ENCODE measurements at places on chromosomes 13 and 19. TPM values are rescaled to one million over a fixed set of nuclear protein-coding genes. Genes with fewer than 3 reads are reported as not detected.

TTYH1 gene
- total RNA-seq: 3.6 TPM

GRCh38 chr19:50843701-50844221, 10.4 kb upstream of the KLK15 start:
- DNase-seq: no peak

DACH1 gene
- 4.3 TPM for total RNA-seq

TMEM238 gene
- total RNA-seq: 0.18 TPM

GRCh38 chr19:18807861-18808331, 16.8 kb upstream of the COMP start:
- peak; percentile 94 for DNase-seq

DNA sequence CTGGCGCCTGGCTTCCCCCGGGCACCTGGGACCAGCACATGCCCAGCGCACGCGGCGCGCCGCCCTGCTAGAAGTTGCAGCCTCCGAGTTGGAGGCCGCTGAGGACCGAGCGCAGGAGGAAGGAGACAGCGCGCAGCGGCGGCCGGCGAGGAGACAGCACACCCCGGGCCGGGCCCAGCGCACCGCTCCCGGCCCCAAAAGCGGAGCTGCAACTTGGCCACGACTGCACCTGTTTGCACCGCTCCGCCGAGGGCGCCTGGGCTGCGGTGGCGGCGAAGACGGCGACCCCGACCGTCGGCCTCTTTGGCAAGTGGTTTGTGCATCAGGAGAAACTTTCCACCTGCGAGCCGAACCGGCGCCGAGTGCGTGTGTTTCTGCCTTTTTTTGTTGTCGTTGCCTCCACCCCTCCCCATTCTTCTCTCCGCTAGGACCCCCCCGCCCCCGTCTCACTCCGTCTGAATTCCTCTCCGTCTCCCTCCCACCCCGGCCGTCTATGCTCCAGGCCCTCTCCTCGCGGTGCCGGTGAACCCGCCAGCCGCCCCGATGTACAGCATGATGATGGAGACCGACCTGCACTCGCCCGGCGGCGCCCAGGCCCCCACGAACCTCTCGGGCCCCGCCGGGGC, at the start of gene SOX1:
Gene SOX1 (plus strand): TSS at position 34 of the 626 bp plus-strand sequence. CDS start 510 bp downstream, at position 544.
- DNase-seq: peak; percentile 34

DNA sequence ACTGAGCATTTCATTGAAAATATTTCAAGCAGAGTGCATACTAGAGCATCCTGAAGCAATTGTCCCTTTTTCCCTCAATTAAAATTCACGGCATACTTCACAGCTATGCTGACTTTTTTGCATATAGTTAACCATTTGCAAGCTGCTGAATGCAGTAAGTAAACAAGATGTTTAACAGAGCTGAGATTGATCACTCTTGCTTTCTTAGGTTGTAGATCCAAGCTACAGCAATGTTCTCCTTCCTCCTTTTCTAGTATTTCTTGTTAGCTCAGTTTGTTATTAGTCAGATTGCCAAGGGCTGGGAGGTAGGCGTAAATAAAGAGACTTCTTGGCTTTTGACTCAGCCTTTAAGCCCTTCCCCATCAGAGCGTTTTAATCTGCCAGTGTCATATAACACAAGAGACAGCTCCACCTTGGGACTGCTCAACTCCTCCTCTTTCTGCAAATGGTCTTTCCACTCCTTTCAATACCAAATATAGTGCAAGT, at the start of gene SLITRK6:
Gene SLITRK6 (minus strand): TSS at position 323 of the 486 bp plus-strand sequence. CDS start 2,911 bp downstream, outside the sequence.
- peak; percentile 92 for DNase-seq

- DNase-seq: no peak
These were observed 39.9 kb upstream of the CEACAM8 start for GRCh38 chr19:42634409-42635232.

- DNase-seq: no peak
These were observed 50.1 kb downstream of the NLRP12 start for GRCh38 chr19:53773999-53774398.

- DNase-seq: no peak
These were observed 1545.1 kb upstream of the PCDH20 start for GRCh38 chr13:62960723-62961122.

GRCh38 chr13:113785051-113786010, 26.3 kb downstream of the TMEM255B start:
- no peak for DNase-seq

DNA sequence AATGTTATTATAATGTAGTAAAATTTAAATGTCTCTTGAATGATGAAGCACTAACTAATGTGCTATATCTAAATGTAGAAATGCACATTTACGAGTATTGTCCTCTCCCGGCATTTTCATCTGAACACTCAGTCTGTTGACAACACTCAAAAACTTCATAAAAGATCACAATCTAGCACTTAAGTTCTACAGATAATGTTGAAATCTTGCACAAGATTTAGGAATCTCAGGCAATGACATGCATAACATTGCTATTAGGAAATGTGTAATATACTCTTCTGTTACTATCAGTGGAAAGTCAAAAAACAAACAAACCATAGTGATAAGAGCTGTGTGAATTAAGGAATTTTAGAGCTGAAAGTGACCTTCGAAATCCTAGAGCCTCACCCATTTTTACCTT, 37.5 kb upstream of the XPO4 start:
- DNase-seq: no peak

DNA sequence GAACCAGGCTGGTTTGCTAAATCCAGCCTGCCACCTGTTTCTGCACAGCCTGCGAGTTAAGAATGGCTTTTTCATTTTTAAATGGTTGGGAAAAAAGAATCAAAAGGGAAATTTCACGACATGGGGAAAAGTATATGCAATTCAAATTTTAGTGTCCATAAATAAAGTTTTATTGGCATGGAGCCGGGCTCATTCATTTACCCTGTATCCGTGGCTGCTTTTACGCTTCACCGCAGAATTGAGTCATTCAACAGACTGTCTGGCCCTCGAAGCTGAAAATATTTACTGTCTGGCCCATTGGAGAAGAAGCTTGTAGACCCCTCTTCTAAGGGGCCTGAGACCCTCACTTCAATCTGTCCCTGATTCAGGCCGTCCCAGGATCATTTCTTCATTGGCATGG, 26.1 kb downstream of the IER2 start:
- DNase-seq: no peak

DNA sequence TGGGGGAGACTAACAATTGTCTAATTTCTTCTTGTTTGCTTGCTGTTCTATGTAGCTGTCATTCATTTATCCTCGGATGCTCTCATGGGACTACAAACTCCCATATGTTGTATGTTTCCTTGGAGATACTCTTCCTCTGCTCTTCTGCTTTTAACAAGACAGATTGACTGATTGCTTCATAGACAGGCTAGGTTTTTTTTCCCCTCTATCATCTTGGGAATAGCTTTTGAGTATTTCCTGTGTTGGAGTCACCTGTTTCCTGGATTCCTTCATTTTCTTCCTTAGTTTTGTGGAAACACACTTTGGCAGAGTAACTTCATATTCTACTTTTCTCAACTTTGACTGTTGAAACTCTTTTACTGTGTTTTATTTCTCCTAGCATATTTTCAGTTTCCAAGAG, 27.6 kb downstream of the EDNRB start:
- DNase-seq: no peak

GRCh38 chr19:7694499-7694898, 7.4 kb downstream of the FCER2 start:
- no peak for DNase-seq

DNA sequence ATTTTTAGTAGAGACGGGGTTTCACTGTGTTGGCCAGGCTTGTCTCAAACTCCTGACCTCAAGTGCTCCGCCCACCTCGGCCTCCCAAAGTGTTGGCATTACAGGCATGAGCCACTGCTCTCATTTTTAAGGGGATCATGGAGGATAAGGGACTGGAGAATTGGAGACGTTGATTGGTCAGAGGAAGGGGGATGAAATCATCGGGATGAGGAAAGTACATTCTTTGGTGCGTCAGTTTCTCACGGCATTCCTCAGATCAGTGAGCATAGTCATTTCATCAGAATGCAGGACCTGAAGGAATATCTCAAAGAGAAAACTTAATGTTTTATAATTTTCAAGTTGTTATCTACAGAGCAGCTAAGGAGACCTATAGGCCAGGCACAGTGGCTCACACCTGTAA, 14.0 kb downstream of the ZNF114 start:
- DNase-seq: no peak

KCNRG gene
- total RNA-seq: 2.1 TPM

DNA sequence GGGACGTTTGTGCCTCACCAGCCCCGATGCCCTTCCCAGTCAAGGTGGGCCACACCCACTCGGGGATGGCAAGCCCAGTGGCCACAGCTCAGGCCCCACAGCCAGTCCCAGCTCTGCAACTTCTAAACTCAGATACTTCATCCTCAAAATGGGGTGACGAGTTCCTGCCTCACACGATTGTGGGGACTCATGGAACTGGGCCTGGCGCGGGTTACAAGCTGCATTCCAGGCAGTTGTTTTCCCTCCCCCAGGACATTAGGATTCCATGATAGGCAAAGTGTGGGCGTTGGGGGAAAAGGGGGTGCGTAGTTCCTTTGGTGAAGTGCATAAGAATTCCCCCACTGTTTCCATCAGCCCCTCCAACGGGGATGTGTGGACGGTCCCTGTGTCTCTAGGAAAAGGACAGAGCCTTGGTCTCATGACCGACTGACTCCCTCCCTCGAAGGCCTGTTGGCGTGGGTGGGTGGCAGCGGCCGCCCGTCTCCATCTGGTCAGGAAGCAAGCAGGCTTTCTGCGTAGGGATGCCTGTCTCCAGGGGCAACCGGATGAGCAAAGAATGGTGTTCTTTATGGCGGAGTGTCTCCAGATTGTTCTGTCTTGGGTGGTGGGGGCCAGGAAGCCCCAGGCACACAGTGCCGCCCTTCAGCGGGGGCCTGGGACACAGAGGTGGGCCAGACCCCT, 21.1 kb upstream of the NPAS1 start:
- DNase-seq: no peak

DNA sequence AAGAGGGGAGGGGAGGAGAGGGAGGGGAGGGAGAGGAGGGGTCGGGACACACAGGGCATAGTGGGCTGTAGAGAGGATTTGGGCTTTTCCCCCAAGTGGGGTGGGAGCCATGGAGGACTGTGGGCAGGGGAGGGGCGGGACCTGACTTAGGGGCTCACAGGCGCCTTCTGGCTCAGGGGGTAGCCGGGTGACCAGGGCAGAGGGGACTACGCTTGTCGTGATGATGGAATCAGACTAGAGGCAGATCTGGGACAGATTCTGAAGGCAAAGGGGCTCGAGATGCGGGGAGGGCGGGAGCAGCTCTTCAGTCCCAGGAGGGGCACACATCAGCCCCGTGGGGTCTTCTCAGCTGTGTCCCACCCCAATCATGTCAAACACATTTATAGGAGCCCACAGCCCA, 13.5 kb downstream of the NDUFA11 start:
- no peak for DNase-seq

RPS19 gene
- total RNA-seq: 4,411 TPM

- DNase-seq: peak; percentile 32
These were observed 60.4 kb downstream of the WDFY2 start for GRCh38 chr13:51644654-51645053.

WDR62 gene
- total RNA-seq: 2.1 TPM

- no peak for DNase-seq
These were observed 7.6 kb upstream of the KANK2 start for GRCh38 chr19:11204943-11205349.

CARD8 gene
- total RNA-seq: 33.2 TPM

GRCh38 chr19:7663706-7664105, 5.1 kb upstream of the RETN start:
- DNase-seq: peak; percentile 30

DNA sequence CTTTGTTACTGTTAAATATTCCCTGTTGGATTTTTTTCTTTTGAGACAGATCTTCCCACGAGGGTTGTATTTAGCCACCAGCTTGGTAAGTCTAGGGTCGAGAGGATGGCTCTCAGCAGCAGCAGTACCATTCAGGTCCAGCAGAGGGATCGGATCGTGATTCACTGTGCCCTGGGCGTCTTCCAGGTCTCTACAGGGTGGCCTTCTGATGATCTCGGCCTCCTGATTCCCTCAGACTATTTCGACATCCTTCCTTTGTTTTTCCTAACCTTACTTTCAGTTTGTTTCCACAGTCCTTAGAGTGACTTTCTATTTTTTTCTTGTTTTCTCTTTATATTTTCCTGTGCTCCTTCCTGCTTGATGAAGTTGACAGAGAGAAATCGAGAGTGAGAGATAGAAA, 1436.9 kb downstream of the UQCRFS1 start:
- no peak for DNase-seq

- DNase-seq: no peak
These were observed 14.9 kb upstream of the GRTP1 start for GRCh38 chr13:113378825-113379224.

GRCh38 chr19:28316464-28316863, 896.5 kb downstream of the UQCRFS1 start:
- peak; percentile 9 for DNase-seq

- DNase-seq: no peak
These were observed 50.5 kb downstream of the TEX26 start for GRCh38 chr13:30982906-30983305.

- no peak for DNase-seq
These were observed 177.7 kb upstream of the IRS2 start for GRCh38 chr13:109963960-109964563.

DNA sequence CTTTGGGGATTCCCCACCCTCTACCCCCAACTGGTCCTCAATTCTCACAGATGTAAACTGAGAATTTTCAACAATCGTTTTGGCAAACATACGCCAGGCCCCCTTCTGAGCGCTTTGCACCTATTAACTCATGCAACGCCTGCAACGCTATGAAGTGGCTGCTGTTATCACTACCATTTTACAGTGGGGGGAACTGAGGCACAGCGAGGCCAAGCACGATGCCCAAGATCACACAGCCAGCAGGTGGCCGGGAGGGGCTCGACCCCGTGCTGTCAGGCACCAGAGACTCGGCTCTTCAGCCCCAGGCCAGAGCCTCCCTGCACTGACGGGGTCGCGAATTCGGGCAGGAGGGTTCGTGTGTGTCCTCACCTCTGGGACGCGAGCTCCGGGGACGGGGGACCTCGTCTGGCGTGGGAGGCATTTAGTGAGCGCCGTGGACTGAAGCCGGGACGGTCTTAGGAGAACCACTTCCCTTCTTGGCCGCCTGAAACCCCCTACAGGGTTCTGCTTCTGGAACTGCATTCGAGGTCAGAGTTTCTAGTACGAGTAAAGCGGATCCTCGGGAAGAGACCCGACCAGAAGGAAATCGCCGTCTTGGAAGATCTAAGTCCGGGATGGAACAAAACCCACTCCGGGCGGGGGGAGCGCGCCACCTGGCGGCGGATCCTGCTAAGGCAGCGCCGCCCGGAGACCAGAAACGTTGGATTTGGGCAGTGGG, 21.0 kb downstream of the ZNF114 start:
- peak; percentile 93 for DNase-seq

GRCh38 chr13:43567608-43568007, 219.2 kb downstream of the ENOX1 start:
- DNase-seq: no peak

DNA sequence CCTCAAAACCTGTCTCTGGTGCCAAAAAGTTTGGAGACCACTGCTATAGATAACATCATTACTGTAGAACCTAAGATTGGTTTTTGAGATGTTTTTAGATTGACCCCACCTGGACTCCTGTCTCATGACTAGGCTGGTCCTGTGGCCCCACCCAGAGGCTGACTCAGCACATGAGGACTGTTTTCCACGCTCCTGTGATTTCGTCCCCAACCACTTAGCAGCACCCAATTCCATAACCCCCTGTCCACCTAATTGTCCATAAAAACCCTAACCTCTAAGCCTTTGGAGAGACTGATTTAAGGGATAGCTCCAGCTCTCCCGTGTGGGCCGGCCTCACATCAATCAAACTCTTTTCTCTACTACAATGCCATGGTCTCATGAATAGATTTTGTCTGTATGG, 25.6 kb upstream of the GAS6 start:
- DNase-seq: no peak

POU2F2 gene
- total RNA-seq: 0.35 TPM

- no peak for DNase-seq
These were observed 26.8 kb upstream of the LRCH1 start for GRCh38 chr13:46526100-46526735.
